ENCODE measurements at places on chromosomes 6 and 20.

DNA sequence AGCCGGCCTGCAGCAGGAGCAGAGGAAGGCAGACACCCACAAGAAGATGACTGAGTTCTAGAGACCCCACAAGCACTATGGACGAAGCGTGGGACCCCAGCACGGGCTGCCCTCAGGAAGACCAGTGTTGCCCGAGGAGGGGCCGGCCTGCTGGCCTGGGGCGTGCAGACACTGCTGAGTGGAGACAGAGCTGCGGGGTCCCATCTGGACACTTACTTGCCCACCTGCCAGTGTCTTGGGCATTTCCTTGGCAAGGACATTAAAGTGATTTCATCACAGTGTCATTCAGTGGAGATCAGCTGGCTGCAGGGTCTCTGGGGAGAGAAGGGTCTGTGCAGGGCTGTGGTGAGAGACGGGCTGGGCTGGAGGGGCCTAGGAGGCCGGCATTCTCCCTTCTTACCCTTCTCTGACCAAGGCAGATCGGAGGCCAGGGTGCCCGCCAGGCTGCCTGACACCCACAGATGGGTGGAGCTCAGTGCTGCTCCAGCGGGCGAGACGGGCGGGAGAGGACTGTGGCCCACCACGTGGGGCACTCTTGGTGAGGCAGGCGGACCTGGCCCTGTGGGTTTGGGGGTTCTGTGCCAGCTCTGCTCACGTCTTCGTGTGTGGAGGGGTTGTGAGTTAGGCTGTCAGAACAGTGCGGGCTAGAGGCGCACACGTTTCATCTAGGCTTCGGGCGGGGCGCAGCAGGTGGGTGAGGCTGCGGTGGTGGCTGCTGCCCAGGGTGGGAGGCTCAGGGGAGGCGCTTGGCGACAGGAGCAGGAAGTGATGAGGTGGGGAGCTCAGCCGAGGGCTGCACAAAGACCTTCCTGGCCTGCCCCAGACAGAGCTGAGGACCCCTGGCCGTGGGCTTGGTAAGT lies at the start of gene LIME1:
TSS of gene LIME1 (plus strand) at position 806 of the 860 bp plus-strand sequence. CDS start 886 bp downstream, outside the sequence.
- DNase-seq: no peak

DNA sequence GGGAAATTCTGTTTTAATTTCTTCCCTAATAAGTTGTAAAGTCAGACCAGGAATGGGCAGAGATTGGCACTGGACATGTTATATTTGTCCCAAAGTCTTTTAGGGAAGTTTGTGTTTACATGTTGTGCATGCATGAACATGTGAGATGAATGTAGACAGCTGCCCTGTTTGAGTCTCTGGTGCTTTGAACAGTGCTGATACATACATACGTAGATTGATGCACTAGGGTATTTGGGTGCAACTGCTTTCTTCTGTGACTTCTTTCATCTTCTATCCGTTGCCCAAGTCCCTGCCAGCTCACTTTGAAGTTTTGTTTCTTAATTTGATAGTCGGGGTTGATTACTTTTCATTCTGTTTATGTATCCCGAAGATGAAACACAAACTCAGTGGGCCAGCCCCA lies 200.6 kb downstream of the DTNBP1 start:
- no peak for DNase-seq

- no peak for DNase-seq
Measured at GRCh38 chr6:43052842-43053544, 658 bp downstream of the CUL7 start.

DNA sequence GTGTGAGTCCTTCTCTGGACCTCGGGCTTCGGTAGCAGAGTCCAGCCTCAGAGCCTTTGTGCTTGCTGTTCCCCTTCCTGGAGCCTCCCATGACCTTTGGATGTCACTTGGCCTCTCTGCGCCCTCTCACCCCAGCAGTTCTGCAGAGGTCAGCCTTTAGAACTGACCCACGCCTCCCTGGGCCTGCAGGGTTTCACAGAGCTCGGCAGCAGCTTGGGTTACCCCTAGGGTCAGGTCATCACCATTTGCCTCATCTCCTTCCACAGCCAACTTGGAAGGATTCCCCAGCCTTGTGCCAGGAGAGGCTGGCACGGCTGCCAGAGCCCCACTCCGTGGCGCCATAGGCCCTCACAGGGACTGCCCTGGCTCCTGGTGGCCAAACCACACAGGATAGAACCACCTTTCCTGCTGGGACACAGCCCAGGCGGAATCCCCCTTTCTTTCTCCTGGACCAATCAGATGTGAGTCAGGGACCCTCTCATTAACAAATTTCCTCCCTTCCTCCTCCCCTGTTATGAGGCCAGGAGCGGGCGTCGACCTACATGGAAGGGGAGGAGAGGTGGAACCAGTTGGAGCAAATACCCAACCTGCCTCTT lies 13.9 kb upstream of the SIRPA start:
- DNase-seq: no peak

DNA sequence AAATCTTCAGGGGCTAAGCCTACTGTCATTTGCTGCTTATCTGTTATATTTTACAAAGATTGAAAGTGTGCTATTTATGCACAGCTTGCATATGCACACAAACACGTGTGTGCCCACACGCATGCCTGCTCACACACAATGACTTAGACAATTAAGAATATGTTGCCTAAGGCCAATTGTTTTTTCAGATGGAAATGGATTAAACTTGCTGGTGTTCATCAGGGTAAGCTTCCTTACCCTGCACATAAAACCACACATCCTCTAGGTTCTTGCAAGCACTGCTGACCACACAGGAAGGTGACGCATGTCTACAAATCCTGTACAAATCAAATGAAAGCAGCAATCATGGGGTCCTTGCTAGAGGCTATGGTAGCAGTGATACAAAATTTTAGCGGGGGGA lies 58.4 kb downstream of the GJA10 start:
- peak; percentile 39 for DNase-seq

Data from fibroblast of skin of left biceps (primary cell).